ENCODE measurements at places on chromosomes 4 and X.
A peak's percentile ranks its signal among the peaks of the same experiment; 100 is the strongest.

- DNase-seq: no peak
Observed at GRCh38 chr4:88963817-88964216, 93.2 kb downstream of the FAM13A start.

DNA sequence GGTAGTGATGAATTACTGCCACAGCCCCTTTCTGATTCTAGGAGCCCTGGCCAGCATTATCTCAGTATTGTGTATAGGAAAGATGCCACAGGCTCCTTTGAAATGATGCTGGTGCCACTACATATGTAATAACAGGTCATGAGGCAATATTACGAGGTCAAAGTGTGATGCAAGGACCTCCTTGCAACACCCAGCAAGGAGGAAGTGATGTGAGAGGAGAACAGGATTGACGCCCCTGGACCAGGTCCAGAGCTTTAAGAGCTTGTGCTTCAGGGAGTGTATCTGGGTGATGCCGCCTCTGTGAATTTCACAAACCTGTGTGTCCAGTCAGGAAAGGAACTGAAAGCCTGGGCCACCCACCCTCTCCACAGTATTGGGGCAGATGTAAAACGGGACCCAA is 261.8 kb downstream of the MID1IP1 start:
- DNase-seq: no peak

- DNase-seq: peak; percentile 14
Observed at GRCh38 chr4:7158991-7159390, 33.3 kb upstream of the SORCS2 start.

DNA sequence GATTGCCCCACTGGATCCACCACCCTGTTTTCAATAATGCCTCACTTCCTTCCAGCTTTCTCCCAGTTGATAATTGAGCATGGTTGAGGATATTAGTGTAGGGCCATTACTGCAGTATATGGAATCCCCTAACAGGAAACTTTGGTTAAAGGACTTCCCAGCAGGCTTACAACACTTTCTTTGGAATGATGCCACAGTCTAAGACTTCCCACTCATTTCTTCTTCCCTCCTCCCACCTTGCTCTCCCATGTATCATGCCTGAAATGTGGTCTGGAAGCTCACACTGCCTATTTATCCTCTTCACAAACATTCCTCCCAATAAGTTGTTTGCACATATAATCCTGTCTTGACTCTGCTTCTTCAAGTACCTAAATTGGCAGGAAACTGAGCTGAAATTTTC is 863.3 kb downstream of the CENPC start:
- DNase-seq: no peak

- no peak for DNase-seq
Observed at GRCh38 chr4:156892805-156893204, 78.8 kb downstream of the PDGFC start.

DNA sequence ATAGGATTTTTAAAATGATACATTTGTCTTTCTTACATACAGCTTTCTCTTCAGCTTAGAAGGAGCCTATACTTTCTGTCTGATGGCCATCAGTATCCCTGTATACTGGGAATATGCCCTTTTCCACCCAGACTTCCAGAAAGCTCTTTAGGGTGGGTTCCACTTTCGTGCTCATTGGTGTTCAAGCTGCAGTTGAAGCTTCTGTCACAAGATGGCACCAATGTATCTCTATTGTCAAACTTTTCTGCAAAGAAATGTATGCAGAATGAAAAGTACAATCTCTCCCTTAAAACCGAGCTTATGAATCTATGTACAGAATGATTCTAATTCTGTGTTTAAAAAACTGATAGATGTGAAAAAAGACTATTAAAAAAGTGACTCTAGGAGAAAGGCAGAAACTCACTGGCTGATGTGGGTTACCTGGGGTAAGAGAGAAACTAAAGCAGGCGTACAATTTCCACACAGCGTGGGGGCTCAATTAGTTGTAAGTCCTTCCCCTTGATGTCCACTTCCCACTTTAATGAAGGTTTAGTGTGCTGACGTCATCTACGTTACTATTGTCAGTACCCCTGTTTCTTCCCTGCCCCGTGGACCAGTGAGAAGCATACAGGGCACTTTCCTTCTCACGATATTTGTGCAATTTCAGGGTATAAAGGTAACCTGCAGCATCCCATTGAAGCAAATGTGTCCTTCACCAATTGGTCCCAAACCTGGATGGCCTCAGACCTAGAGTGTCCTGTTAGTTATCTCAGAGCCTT is 57.3 kb upstream of the TCEAL2 start:
- no peak for DNase-seq

GRCh38 chrX:288561-288991 is 7.4 kb downstream of the PLCXD1 start:
- DNase-seq: no peak

DNA sequence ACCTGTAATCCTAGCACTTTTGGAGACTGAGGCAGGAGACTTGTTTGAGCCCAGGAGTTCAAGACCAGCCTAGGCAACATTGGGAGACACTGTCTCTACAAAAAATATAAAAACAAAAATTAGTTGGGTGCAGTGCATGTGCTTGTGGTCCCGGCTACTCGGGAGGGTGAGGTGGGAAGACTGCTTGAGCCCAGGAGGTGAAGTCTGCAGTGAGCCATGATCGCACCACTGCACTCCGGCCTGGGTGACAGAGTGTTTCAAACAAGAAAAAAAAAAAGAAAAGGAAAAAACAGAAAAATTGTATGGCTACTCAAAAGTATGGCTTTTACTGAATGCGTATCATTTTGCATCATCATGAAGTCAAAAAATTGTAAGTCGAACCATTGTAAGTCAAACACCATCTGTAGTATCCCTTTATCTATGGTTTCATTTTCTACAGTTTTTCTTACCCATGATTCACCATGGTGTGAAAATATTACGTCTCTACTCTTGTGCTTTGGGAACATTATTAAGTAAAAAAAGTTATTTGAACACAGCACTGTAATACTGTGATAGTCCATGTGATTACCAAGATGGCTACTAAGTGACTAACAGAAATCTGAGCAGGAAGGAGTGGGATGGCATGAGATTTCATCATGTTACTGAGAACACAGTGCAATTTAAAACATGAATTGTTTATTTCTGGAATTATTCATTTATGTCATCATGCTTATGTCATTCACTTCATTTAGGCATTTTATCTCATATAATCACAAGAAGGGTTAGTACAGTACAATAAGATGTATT is 26.5 kb upstream of the MANBA start:
- DNase-seq: no peak

DNA sequence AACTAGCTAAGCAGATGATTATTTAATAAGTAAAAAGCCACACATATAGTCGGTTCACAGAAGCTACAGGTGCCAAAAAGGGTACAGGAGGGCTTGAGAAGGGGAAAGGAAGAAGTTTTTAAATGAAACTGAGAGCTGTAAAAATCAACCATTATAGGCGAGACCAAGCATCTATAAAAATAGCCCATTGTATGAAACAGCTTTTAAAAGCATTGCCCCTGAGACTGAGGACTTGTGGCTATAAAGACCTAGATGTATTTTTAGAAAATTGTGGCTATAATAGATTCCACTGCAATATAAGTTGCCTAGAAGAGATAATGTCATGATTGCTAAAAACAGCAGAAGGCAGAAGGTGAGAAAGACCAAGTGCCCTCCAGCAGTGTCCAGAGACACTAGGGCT is 15.0 kb upstream of the TTC29 start:
- DNase-seq: no peak

DNA sequence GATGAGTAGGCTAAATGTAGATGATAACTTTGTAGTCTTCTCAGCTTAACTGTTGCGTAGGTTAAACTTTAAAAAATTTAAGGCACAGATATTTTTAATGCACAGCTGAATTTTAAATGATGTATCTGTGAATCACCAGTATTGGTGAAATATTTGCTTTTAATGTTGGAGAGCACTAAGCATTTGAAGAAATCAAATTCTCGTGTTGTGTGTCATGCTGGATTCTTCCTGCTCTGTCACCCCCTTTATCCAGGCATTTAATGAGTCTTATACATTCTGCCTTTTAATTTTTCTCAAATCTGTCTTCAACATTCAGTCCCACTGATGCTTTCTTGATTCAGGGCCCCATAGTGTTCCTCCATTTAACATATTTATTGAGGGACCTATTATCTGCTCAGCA is 76.7 kb downstream of the SLC4A4 start:
- DNase-seq: no peak

DNA sequence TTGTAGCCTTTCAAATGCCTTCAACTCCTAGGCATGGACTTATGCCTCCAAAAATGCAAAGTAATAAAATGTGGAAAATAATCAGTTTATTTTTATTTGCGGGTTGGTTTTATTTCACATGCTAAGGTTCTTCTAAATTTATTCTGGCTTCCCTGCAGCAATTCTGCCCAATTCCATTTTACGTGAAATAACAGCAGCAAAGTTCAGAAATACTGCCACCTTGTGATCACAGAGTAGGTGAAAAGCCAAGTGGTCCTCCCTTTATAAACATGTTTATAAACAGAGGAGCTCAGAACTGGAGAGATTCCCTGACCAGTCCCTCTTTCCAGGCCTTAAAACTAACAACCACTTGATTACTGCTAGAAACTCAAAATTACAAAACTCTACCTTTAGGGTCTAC is 14.7 kb upstream of the DCHS2 start:
- no peak for DNase-seq

GRCh38 chr4:165385126-165385525 is 6.3 kb downstream of the CPE start:
- DNase-seq: no peak

DNA sequence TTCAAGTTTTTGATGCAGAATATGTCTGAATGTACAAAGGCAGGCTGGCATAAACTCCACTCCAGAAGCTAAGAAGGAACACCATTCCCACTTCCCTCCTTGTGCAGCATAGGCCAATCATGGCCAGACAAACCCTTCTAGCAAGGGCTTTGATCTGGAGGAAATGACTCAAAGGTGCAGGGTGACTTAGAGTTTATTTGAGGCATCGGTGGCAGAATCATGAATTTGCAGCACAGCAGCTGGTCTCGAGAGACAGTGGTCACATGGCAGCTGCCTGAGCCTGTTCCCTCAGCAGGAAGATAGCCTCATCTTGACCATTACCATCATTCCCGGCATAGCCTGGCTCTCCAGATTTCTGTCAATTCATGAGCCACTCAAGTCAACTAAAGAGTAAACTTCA is 154.5 kb downstream of the ATP10D start:
- no peak for DNase-seq

GRCh38 chr4:111070390-111070789 is 447.5 kb upstream of the PITX2 start:
- DNase-seq: no peak

DNA sequence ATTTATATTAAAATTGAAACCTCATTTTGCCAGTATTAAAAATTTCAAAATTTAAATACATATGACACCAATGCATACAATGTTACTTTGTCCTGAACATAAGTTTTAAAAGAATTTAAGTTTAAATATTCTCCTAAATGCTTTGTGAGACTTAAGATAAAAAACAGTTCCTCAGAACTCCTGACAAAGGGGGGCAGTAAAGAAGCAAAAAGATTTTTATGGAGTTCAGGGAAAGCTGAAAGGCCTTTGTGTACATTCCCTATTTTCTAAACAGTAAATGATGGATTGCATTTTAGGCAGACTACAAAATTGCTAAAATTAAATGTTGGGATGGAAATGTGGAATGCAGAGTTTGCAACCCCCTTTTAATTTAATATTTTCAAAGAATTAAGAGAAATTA is 81.7 kb downstream of the SNCA start:
- no peak for DNase-seq

GRCh38 chrX:65582450-65583082 is 48.0 kb upstream of the LAS1L start:
- no peak for DNase-seq

DNA sequence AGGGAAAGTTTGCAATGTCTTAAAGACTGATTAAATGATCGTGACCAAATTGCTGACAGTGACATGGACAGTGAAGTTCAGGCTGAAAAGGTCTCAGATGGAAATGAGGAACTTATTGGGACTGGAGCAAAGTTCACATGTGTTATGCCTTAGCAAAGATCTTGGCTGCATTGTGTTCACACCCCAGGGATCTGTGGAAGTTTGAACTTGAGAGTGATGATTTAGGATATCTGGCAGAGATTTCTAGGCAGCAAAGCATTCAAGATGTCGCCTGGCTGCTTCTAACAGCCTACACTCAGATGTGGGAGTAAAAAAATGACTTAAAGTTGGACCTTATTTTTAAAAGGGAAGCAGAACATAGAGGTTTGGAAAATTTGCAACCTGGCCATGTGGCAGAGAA is 21.4 kb downstream of the SCARB2 start:
- no peak for DNase-seq

GRCh38 chrX:31603411-31604120 is 531.7 kb upstream of the FTHL17 start:
- no peak for DNase-seq

GRCh38 chr4:8306511-8307021 is 37.0 kb downstream of the HTRA3 start:
- DNase-seq: no peak

GRCh38 chr4:66750273-66750672 is 795.0 kb downstream of the CENPC start:
- DNase-seq: no peak

GRCh38 chrX:69038188-69038587 is 127.1 kb downstream of the PJA1 start:
- no peak for DNase-seq

DNA sequence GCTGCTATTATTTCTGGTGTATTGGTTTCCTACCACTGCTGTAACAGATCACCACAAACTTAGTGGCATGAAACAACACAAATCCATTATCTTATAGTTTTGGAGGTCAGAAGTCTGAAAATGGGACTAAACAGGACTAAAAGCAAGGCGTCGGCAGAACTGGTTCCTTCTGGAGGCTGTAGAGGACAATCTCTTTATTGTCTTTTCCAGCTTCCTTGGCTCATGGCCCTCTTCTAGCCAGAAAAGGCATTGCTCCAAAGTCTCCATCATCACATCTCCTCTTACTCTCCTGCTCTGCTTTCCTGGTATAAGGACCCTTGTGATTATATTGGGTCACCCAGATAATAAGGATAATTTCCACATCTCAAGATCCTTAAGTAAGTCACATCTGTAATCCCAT is 121.9 kb downstream of the CLCN4 start:
- DNase-seq: no peak

GRCh38 chrX:25337841-25338240 is 322.1 kb upstream of the ARX start:
- DNase-seq: no peak

All from Caco-2 (cell line).